ENCODE measurements at places on chromosomes 3 and 15. TPM values are rescaled to one million over a fixed set of nuclear protein-coding genes. Genes with fewer than 3 reads are reported as not detected.

Gene SENP8
- total RNA-seq, result 6.1 TPM

Gene THPO
- total RNA-seq, result 0.41 TPM

Gene ARPP21
- total RNA-seq, result 1.4 TPM

Gene DUOXA1
- total RNA-seq, result 9.4 TPM

Gene ATP13A5
- total RNA-seq, result not detected

Gene SCAANT1
- not detected for total RNA-seq

Gene HGD
- total RNA-seq, result 14.0 TPM

Gene SIN3A
- total RNA-seq, result 47.1 TPM

Gene CLDN16
- 0.10 TPM for total RNA-seq

Gene SCAMP5
- total RNA-seq, result 38.1 TPM

Gene PPP2R3A
- 8.6 TPM for total RNA-seq

GRCh38 chr3:48042071-48042760, 26.0 kb upstream of the MAP4 start:
- no peak overlapping the region for H3K27ac ChIP-seq
- H3K4me1 ChIP-seq, result peaks cover 11% of the 10 kb centered on the region
- no peaks in the 10 kb centered on the region for H3K27me3 ChIP-seq
- H3K36me3 ChIP-seq, result peaks cover 6% of the 10 kb centered on the region
- no peak for DNase-seq

GRCh38 chr3:194399874-194400411, 877 bp upstream of the GP5 start:
- H3K27ac ChIP-seq, result no peak overlapping the region
- H3K4me1 ChIP-seq, result peaks cover 27% of the 10 kb centered on the region
- no peak overlapping the region for H3K4me3 ChIP-seq
- no peak for DNase-seq
- no peaks in the 10 kb centered on the region for H3K36me3 ChIP-seq

- H3K27me3 ChIP-seq, result peaks cover 10% of the 10 kb centered on the region
- no peak overlapping the region for H3K27ac ChIP-seq
- DNase-seq, result no peak
- H3K4me3 ChIP-seq, result no peak overlapping the region
- H3K4me1 ChIP-seq, result peaks cover 6% of the 10 kb centered on the region
Observed at GRCh38 chr15:66019826-66020398, 150.6 kb downstream of the RAB11A start.

DNA sequence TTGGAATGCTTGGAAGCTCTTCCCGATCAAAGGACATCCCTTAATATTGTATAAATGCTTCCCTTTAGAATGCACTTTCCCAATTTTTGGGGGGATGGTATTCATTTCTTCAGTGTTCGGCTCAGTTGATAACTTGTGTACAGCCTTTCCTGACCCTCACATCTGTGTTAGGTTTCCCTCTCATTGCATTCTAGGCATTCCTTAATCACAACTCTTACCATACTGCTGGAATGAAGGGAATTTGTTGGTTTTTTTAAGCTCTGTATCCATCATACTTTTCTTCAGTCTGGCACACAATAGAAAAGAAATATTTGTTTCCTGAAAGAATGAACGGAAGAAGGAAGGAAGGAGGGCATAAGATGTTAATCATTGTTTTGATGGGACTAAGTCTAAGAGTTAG, 119.5 kb downstream of the CHST2 start:
- no peaks in the 10 kb centered on the region for H3K36me3 ChIP-seq
- no peak overlapping the region for H3K27ac ChIP-seq
- no peaks in the 10 kb centered on the region for H3K27me3 ChIP-seq
- H3K4me1 ChIP-seq, result peaks cover 23% of the 10 kb centered on the region

- H3K4me3 ChIP-seq, result no peak overlapping the region
- no peaks in the 10 kb centered on the region for H3K27me3 ChIP-seq
- H3K36me3 ChIP-seq, result no peaks in the 10 kb centered on the region
- no peak for DNase-seq
- H3K4me1 ChIP-seq, result peaks cover 10% of the 10 kb centered on the region
Observed at GRCh38 chr3:71625676-71626075, 42.1 kb upstream of the FOXP1 start.

GRCh38 chr3:62723166-62723913, 151.9 kb downstream of the CADPS start:
- H3K4me1 ChIP-seq, result peaks cover 16% of the 10 kb centered on the region
- no peak overlapping the region for H3K27ac ChIP-seq
- H3K4me3 ChIP-seq, result no peak overlapping the region
- no peak for DNase-seq

- H3K27ac ChIP-seq, result no peak overlapping the region
- no peak for DNase-seq
- H3K36me3 ChIP-seq, result peaks cover 25% of the 10 kb centered on the region
- peaks cover 14% of the 10 kb centered on the region for H3K4me1 ChIP-seq
- H3K27me3 ChIP-seq, result no peaks in the 10 kb centered on the region
Observed at GRCh38 chr15:45027220-45027619, 4.2 kb downstream of the SORD start.

DNA sequence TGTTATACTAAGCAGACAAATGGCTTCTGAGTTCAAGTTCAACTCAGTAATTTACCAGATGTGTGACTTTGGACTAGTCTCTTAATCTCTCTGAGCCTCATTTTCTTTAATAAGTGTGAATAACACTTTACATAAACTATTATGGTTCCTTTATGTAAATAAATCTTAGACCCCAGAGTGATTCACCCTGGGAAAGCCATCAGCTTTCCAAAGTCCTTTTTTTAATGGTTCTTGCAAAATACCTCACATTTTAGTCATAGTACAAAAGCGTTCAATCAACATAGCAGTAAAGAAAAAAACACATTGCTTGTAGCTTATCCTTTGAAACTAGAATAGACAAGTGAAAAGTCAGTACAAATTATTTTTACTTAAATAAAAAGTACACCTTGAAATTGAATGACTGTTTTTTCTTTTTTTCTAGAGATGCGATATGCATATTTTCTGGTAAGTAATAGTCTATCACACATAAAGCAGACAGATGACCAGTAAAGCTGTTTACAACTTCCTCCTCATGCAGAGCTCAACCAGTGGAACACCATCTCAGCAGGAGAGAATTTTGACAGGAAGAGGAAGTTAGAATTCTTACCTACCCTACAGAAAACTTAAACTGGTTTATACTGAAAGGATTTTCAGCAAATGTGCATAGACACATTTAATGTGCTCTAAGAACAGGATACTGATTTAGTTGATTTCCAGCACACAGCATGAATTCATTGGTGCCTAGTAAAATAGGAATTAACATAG, 123.0 kb upstream of the AGBL1 start:
- DNase-seq, result no peak
- H3K27me3 ChIP-seq, result peaks cover 7% of the 10 kb centered on the region
- H3K36me3 ChIP-seq, result no peaks in the 10 kb centered on the region
- H3K4me1 ChIP-seq, result no peaks in the 10 kb centered on the region
- H3K27ac ChIP-seq, result no peak overlapping the region
- no peak overlapping the region for H3K4me3 ChIP-seq

DNA sequence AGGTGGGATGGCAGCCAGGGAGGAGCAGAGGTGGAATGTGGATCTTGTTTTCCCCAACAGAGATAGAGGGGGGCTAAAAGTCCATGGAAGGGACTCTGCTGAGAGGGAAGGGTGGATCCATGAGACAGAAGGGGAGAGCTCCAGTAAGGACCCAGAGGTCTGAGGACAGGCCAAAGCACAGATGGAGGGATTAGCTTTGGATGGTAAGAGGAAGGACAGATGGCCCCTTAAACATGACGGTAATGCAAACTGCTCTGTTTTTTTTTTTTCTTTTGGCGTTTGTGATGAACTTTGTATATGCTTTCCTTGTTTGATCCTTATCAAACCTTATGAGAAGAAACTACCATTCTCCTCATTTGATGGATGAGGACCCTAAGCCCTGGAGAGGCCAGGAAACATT, 96.2 kb downstream of the IGF1R start:
- H3K4me3 ChIP-seq, result no peak overlapping the region
- no peak for DNase-seq
- H3K27me3 ChIP-seq, result no peaks in the 10 kb centered on the region
- peaks cover 67% of the 10 kb centered on the region for H3K4me1 ChIP-seq

DNA sequence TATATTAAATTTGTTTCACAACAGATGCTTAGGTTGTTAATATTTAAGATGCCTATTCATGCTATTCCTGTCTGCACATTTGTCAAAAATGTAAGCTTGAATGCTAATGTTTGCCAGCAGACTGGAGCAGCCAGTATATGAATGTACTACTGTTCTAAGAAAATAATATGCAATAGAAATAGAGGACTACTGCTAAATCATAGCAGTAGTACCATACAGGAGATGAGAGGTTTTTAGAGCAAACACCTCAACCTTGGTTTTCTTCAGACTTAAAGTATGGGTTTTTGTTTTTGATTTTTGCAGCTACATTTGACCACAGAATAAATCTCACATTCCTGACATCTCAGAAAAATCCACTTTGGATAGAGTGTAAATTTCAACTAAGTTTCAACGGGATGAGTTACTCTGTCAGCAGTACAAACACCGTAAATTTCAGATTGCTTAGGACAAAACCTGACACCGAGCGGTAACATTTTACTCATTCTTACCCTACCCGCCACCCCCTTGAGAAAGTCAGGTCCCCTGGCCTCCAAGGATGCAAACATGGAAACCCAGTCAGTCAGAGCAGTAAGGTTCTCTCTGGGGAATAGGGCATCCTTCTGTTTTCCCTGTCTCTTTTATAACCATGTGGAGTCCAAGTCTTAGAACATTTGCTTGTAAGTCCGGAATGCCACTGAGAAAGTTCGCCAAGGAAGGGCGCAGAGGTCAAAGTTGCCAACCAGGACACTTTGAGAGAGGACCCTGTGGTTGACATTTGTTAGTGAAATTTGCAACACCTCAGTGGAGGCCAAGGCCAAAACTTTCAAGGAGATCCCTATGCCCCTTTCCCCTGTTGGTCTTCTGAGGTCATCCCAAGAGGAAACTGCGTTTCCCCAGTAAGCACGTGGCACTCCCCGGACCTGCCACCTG, 17.9 kb upstream of the SATB1 start:
- H3K4me3 ChIP-seq, result peak overlapping the region; percentile 93
- no peaks in the 10 kb centered on the region for H3K36me3 ChIP-seq
- no peak for DNase-seq
- peaks cover 4% of the 10 kb centered on the region for H3K4me1 ChIP-seq

- no peaks in the 10 kb centered on the region for H3K36me3 ChIP-seq
- H3K4me3 ChIP-seq, result no peak overlapping the region
- H3K27ac ChIP-seq, result no peak overlapping the region
- no peaks in the 10 kb centered on the region for H3K4me1 ChIP-seq
- DNase-seq, result no peak
- H3K27me3 ChIP-seq, result peaks cover 12% of the 10 kb centered on the region
Observed at GRCh38 chr3:45381168-45381852, 7.1 kb upstream of the LARS2 start.

GRCh38 chr3:78804251-78805037, 963.4 kb downstream of the ROBO1 start:
- peaks cover 15% of the 10 kb centered on the region for H3K36me3 ChIP-seq
- H3K4me1 ChIP-seq, result peaks cover 8% of the 10 kb centered on the region
- H3K4me3 ChIP-seq, result no peak overlapping the region
- H3K27ac ChIP-seq, result no peak overlapping the region
- no peak for DNase-seq

GRCh38 chr3:33799202-33799551, 747 bp downstream of the PDCD6IP start:
- H3K27me3 ChIP-seq, result peaks cover 2% of the 10 kb centered on the region
- peak overlapping the region; percentile 99 for H3K4me3 ChIP-seq

GRCh38 chr15:89958107-89958805, 42.9 kb upstream of the ZNF710 start:
- H3K4me3 ChIP-seq, result peak overlapping the region; percentile 55
- H3K27ac ChIP-seq, result peak overlapping the region; percentile 91
- no peak for DNase-seq
- H3K4me1 ChIP-seq, result peaks cover 4% of the 10 kb centered on the region
- H3K36me3 ChIP-seq, result no peaks in the 10 kb centered on the region
- no peaks in the 10 kb centered on the region for H3K27me3 ChIP-seq

GRCh38 chr15:67080900-67081431, 15.6 kb downstream of the SMAD3 start:
- H3K4me1 ChIP-seq, result peaks cover 74% of the 10 kb centered on the region
- H3K27ac ChIP-seq, result peak overlapping the region; percentile 13
- H3K27me3 ChIP-seq, result no peaks in the 10 kb centered on the region

DNA sequence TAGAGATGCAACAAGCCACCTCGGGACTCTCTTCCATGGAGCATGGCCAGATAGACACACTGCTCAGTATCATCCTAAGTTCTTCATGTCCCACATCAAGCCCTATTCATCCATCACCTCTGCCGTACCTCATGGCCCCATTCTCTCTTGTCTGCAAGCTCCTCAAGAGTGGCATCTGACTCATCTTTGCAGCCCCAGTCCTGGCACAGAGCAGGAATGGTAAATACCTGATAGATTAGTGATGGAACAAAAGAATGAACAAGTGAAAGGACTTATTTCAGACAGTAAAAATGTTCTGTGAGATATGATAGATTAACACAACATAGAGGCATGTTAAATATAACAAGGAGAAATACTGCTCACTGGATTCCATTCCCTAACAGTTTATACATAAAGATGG, 176.4 kb downstream of the ISL2 start:
- H3K27ac ChIP-seq, result no peak overlapping the region
- H3K27me3 ChIP-seq, result no peaks in the 10 kb centered on the region
- DNase-seq, result no peak

GRCh38 chr15:52551762-52552161, 17.1 kb downstream of the ARPP19 start:
- DNase-seq, result no peak
- peaks cover 38% of the 10 kb centered on the region for H3K36me3 ChIP-seq
- no peaks in the 10 kb centered on the region for H3K4me1 ChIP-seq

DNA sequence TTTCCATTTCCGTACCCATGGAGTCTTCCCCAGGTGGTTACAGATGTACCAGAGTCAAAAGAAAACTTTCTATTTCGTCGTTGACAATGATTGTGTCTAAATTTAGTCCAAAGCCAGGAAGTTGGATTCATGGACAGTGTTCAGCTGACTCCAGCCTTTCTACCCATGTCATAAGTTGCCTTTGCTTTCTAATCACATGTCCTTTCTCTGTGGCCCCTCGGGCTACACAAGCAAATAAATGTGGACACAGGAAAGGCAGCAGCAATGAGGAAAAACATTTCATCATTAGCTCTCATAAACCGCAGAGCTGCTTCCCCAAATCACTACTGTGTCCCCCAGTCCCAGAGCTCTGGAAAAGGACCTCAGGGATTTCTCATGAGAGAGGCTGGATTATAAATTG, 82.0 kb downstream of the USF3 start:
- no peak overlapping the region for H3K27ac ChIP-seq
- no peaks in the 10 kb centered on the region for H3K27me3 ChIP-seq
- H3K4me1 ChIP-seq, result peaks cover 7% of the 10 kb centered on the region
- DNase-seq, result no peak
- H3K36me3 ChIP-seq, result no peaks in the 10 kb centered on the region

- H3K4me1 ChIP-seq, result peaks cover 24% of the 10 kb centered on the region
- peaks cover 14% of the 10 kb centered on the region for H3K27me3 ChIP-seq
- no peak overlapping the region for H3K4me3 ChIP-seq
- DNase-seq, result no peak
- H3K36me3 ChIP-seq, result no peaks in the 10 kb centered on the region
Observed at GRCh38 chr15:100667405-100668347, 65.3 kb downstream of the ASB7 start.

GRCh38 chr15:25705433-25706115, 157.6 kb downstream of the ATP10A start:
- H3K27ac ChIP-seq, result no peak overlapping the region
- no peaks in the 10 kb centered on the region for H3K27me3 ChIP-seq
- no peaks in the 10 kb centered on the region for H3K4me1 ChIP-seq

Measured in type B pancreatic cell (in vitro differentiated cells).